ENCODE measurements at places on chromosomes 13 and 19.

- no peak for DNase-seq
Observed at GRCh38 chr13:97189928-97190327, 32.2 kb upstream of the MBNL2 start.

GRCh38 chr13:73664851-73665250, 469.4 kb downstream of the KLF12 start:
- no peak for DNase-seq

- DNase-seq, result no peak
Observed at GRCh38 chr13:75318138-75318833, 163.7 kb downstream of the TBC1D4 start.

DNA sequence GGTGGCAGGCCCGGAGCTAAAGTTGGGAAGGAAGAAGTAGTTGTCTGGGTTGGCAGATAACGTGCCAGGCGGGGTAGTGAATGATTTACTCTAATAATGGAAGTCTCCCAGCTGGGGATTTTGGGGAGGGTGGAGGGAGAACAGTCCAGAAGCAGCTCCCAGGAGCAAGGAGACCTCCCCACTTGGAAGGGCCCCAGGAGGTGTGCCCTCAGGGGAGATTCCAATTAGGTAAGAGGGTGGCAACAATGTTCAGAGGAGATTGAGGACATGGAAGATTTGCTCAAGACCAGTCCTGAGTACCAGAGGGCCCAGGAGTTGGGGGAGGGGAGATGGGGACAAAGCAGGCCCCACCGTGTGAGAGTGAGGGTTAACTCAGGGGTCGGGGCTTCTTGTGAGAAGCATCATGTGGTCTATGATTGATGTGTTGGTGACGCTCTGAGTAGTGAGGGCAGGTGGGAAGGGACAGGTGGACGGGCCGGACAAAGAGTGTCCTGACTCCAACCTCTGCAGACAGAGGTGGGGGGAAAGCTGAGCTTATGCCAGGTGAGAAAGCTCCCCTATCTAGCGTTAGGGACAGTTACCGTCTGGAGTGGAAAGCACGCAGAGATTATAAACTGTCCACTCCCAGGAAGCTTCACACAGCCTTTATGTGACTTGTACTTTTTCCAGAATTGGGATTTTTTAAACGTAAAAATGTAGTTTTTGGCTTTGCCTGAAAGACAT, 3.5 kb downstream of the SPINT2 start:
- no peak for DNase-seq

DNA sequence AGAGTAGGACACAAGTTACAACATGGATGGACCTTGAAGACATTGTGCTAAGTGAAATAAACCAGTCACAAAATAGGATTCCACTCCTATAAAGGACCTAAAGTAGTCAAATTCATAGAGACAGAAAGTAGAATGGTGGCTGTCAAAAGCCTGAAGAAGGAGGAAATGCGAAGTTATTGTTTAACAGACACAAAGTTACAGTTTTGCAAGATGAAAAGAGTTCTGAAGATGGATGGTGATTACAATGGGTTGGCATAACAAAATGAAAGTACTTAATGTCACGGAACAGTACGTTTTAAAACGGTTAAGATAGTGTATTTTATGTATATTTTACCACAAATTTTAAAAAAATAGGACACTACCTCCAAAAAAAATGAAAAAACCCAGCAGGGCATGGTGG, 34.8 kb downstream of the FOXO1 start:
- no peak for DNase-seq

- DNase-seq, result no peak
Observed at GRCh38 chr13:74274916-74275315, 140.7 kb upstream of the KLF12 start.

DNA sequence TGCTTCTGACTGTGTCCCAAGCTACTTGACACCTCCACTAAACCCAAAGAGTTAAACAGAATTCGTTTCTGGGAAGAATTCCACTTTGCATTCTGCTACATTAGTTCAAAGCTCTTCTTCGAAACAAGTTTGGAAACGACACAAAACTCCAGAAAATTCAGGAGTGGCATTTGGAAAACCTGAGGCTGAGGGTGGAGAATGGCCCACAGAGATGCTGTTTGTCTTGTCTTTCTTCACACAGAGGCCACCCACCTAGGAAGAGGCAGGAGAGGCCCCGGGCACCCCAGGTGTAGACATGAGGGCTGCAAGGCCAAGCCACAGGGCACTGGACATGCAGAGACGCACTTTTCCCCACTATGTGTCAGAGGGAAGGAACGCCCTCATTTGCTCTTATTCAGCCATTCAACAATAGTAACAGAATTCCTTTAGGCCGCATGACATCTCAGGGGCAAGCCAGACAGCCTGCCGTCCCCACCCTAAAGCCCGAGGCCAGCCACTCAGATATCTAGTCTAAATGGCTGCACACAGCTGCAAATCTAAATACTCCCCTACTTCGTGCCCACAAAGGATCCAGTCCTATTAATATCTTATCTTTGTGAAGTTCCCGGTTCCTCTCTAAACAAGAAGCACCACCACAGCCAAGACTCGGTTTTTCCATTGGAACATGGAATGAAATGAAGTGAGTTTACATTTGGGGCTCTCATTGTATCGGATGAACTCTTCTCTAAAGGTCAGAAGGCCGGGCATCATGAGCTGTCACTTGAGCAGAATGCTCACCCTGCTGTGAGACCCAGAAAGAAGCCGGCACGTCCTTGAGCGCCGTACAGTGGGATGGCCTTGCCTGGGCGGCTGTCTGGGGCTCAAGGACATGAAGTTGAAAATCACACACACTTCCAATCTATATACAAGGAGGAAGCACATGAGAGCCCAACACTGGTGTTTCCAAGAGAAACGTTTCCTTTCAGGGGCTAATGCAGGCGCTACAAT, 19.8 kb downstream of the COL4A1 start:
- no peak for DNase-seq

DNA sequence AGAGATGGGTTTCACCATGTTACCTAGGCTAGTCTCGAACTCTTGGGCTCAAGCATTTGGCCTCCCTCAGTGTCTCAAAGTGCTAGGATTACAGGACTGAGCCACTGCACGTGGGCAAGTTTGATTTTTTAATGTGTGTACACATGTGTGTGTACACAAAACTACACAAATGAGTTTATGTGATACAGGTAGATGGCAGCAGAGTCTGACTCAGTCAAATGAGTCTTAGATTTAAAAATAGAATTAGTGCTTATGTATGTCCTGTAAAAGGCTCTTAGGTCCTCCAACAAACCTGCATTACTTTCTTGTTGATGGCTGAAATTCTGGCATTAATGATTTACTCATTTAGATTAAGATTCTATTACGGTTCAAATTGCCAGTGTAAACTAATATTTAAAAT, 293.7 kb downstream of the PCDH17 start:
- no peak for DNase-seq

DNA sequence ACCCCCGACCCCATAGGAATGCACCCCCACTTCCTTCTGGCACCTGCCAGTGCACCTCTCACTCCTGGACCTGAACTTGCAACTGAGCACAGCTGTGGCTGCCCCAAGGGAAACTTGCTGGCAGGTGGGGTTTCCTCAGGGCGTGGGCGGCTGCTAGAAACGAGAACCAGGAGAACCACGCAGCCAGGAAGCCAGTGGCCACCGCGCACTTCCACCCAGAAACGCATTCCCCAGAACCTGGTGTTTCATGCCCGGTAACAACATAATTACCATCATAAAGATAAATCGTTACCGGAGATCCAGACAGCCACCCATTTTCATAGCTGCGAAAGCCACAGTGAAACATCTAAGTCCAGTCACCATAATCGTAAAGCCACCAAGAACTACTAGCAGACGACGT, 75.2 kb upstream of the C13orf46 start:
- DNase-seq, result peak; percentile 66

DNA sequence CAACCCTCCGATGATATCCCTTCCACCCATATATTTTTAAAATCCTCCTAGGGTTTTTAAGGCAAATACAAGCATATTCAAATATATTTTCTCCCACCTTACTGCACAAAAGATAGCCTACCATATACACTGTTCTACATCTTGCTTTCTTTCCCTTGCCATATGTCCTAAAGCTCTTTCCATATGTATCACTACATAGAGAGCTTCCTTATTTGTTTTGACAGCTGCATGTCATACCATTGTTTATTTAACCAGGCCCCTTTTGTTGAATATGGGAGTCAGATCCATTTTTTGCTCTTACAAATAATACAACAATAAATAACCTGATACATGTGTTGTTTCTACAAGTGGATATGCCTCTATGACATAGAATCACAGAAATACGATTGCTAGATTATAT, 32.8 kb upstream of the WDFY2 start:
- no peak for DNase-seq

- no peak for DNase-seq
Observed at GRCh38 chr13:49370371-49370770, 73.5 kb downstream of the CAB39L start.

DNA sequence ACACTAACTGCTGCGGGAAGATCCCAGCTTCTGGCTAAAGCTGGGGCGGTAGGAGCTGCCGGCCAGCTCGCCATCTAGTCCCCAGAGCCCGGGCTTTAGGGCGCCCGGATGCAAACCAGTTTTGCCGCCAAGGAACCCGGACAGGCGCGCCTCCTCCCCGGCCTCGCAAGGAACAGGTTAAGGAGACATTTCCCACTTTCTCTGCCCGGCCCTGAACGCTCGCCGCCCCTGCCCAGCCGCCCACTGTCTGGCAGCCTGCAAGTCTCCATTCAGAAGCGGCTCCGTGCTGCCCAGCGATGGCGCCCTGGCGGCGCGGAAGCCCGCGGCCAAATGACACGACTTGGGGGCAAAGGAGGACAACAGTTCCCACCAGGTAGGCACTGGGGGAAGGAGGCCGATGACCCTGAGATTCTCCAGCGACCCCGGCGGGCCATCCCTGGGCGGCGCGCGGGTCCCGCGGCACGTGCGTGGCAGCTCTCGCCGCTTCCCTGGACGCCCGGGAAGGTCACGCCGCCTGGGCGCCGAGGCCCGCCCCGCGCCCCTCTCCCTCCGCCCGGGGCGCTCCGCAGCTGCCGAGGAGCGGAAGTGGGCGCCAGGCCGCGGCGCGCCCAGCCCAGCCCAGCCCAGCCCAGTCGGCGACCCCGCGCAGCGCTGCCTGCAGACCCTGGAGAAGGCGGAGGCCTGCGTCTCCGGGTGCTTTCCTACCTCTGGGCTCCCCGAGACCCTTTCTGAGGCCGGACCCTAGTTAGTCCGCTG, 42.2 kb upstream of the HNRNPA1L2 start:
- DNase-seq, result no peak

- DNase-seq, result no peak
Observed at GRCh38 chr19:51560339-51560738, 10.7 kb upstream of the ZNF175 start.

GRCh38 chr13:33284031-33284430, 1.5 kb downstream of the STARD13 start:
- no peak for DNase-seq

GRCh38 chr19:49879243-49879963, 1.9 kb downstream of the TBC1D17 start:
- no peak for DNase-seq

Data from GM19239 (cell line).